ENCODE measurements at places on chromosomes 4 and X. TPM values are rescaled to one million over a fixed set of nuclear protein-coding genes. Genes with fewer than 3 reads are reported as not detected.

Gene FAM236B
- total RNA-seq = not detected

Gene FAM120C
- total RNA-seq = 17.6 TPM

Gene FREM3
- 0.61 TPM for total RNA-seq

Gene DMD
- total RNA-seq = 3.9 TPM

Gene MMGT1
- 21.4 TPM for total RNA-seq

Gene GUCY1B1
- total RNA-seq = 0.22 TPM

Gene CWH43
- total RNA-seq = not detected

Gene BANK1
- 0.54 TPM for total RNA-seq

Gene PPP1R3F
- 9.7 TPM for total RNA-seq

Gene ELOVL6
- total RNA-seq = 3.7 TPM

Gene LANCL3
- total RNA-seq = 0.29 TPM

Gene RHOH
- 173 TPM for total RNA-seq

Gene UGT2B15
- not detected for total RNA-seq

Gene ZAR1
- total RNA-seq = not detected

Gene CABS1
- not detected for total RNA-seq

Gene GBA3
- not detected for total RNA-seq

Gene MTMR1
- 37.0 TPM for total RNA-seq

Gene TMPRSS11A
- not detected for total RNA-seq

Gene COL4A6
- not detected for total RNA-seq

Gene PAGE1
- total RNA-seq = not detected

Gene TMEM154
- 21.3 TPM for total RNA-seq

Gene ANK2
- total RNA-seq = not detected

Measured in naive thymus-derived CD4-positive, alpha-beta T cell (primary cell).